ENCODE measurements at places on chromosomes 7 and 10.

DNA sequence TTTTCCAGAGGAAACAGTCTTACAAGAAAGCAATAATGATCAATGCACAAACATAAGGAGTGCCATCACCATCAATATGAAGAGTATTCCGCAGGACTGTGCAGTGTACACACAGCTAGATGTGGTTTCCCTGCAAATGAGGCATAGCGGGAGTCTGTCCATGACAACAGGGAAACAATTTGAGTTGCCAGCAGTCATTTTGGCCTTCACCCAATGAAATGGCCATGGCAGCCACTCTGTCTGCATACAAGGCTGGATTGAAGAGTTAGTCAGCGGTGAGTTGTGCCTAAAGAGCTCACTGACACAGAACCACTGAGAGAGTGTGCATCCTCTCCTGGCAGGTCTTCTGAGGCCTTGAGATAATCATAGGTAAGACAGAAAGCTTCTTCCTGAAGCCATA is 303.3 kb downstream of the IPMK start:
- no peak for DNase-seq

GRCh38 chr7:137990251-137990941 is 11.5 kb downstream of the CREB3L2 start:
- no peak for DNase-seq

GRCh38 chr7:86926732-86927131 is 132.7 kb downstream of the ELAPOR2 start:
- peak; percentile 44 for DNase-seq

DNA sequence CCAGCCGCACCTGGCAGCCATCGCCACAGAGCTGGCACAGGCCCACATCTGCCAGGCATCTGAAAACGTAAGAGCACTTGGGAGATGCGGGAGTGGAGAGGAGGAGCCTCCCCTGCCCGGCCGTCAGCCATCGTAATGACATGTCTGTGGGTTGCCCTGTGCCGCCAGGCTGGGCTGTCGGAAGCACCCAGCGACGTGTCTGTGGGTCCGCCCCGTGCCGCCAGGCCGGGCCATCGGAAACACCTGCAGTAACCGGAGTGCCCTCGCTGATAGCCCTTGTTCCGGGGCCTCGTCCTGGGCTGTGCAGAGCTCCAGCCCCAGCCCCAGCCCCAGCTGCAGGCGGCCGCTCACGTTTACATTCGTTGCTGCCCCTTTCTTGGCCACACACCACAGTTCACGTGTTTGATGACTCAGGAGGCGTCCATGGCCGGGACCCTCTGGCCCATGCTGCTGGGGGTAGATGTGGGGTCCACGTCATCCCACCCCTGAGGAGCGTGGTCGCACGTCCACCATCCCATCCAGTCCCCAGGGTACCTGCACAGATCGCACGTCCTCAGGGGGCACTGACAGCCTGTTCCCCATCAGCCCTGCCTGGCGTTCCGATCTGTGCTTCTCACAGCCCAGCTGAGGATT is 30.0 kb upstream of the PRKAR1B start:
- DNase-seq: no peak

- DNase-seq: no peak
Observed at GRCh38 chr7:106374437-106374836, 89.7 kb upstream of the NAMPT start.

DNA sequence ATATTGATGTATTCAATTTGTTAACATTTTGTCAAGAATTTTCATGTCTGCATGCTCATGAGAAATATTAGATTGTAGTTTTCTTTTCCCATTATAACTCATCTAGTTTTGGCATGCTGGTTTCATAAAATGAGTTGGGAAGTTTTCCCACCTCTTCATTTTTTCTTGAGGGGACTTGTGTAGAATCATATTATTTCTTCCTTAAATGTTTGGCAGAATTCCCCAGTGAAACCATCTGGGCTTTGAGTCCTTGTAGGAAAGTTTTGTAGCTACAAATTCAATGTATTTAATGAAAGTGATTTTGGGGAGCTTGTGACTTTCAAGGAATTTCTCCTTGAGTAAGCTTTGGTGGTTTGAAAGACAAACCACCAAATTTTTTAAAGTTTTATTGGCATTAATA is 173.2 kb downstream of the PHTF2 start:
- DNase-seq: no peak

Data from NCI-H1105 (cell line).